ENCODE measurements at places on chromosomes 12 and 14.
A peak's percentile ranks its signal among the peaks of the same experiment; 100 is the strongest.

- peak; percentile 69 for DNase-seq
Measured at GRCh38 chr14:22882529-22883172, 371 bp upstream of the REM2 start.

- DNase-seq, result peak; percentile 16
Measured at GRCh38 chr12:98646294-98647090, 1.4 kb downstream of the APAF1 start.

DNA sequence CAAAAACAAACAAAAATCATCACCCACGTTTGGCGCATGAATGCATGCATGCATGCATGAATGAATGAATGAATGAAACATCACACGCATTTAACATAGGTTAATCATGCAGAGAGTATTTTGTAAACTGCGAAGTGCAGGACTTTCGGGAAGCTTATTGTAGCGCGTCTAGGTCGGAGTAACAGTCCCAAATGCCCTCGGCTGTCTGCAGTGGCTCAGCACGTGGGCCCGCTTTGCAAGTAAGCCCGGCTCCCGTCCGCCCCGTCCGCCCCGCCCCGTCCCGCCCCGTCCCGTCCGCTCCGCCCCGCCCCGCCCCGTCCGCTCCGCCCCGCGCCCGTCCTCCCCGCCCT is 263 bp upstream of the IFT81 start:
- DNase-seq, result no peak

DNA sequence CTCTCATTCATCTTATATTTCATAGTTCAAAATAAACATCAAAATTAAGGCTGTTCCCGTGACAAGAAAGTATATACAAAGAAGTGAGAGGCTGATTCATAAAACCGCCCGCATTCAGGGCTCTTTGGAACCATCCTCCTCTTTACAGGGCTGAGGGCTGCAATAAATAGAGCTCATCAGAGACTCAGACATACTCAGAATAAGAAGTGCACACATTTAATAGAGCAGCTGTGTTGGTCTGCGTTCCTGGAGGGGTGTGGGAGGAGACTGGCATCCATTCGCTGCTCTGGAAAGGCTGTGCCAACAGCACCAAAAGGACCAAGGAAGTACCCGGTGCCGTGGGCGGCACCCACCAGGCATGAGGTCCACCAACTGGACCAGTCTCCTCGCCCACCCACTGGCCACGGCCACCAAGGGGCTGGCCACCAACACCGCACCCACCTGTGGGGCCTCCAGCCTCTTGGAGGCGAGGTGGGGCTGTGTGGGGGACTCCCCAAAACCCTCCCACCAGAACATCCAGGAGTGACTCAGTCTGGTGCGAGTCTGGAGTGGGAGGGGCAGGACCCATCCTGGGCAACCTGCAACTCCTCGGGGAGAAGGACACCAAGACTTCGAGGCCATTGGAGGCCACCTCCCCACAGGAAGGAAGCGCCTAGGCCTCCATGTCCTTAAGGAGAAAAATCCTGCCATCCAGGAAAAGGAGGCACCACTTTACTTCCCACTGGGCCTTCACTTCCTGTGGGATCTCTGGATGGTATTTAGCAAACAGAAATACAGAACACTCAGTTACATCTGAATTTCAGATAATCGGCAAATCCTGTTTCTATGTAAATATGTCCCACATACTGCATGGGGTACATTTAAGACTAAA is 32.7 kb downstream of the VCPKMT start:
- no peak for DNase-seq

DNA sequence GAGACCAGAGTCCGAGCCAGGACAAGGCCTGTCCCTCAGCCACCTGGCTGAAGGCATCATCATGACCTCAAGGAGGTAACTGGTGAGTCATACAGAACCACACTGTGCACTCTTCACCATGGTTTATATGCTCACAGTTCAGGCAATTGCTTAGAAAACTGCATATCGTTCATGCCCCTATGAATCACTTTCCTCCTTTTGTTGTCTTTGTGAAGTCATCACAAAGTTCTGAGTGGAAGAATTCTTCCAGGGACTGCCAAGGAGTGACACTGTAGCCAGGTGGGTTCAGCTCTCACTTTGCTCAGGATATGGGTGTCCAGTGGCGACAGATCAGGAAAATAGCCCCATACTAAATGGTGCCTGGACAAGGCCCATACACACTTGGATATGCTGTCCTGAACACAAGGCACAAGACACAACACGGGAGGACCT is 92.5 kb downstream of the DPF3 start:
- peak; percentile 56 for DNase-seq

DNA sequence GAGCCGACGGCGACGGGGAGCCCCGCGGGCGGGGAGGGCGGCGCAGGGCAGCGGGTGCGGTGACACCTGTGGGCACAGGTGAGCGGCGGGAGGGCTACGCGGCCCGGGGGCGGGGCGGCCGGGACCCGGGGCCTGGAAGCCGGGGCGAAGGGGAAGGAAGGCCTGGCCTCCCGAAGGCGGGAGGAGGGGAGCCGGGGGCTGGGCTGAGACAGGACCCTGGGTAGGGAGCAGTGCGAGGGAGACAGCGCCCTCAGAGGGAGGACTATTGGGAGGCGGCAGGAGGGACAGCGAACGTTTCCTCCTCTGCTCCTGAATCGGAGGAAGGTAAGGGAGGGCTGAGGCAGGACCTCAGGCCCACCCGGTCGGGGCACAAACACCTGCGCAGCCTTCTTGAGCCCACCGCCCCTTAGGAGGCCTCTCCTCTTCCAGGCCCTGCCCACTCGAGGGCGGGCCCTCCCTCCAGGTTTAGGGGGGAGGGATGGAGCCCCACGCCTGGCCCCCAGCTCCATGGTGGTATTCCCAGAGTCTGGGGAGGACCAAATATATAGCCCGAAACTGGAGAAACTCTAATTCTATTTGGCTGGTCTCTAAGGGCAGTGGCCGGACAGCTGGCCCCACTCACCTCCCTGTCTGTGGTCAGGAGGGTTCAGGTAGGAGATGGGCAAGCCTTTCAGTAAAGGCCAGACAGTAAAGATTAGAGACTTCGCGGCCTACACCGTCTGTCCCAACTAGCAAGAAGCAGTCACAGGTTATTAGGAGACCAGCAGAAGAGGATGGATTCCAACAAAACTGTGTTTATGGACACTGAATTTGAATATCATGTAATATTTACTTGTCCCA is 509 bp downstream of the PLEKHG6 start:
- DNase-seq, result no peak

DNA sequence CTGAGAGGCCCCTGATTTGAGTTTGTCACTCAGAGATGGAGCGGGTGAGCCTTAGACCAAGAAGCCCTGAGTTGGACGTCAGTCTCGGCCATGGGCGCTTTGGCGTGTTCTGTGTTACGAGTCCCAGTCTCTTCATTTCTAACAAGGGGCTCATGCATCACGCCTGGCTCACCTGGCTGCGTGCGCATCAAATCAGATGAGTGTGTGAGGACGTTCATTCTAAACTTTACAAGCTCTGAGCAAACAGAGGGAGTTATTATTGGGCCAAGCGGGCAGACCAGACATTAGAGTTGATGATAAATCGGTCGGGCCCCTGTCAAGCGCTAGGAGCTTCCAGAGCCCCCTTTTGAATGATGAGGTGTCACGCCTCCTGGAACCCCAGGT is 117.2 kb downstream of the CALM1 start:
- DNase-seq, result no peak

DNA sequence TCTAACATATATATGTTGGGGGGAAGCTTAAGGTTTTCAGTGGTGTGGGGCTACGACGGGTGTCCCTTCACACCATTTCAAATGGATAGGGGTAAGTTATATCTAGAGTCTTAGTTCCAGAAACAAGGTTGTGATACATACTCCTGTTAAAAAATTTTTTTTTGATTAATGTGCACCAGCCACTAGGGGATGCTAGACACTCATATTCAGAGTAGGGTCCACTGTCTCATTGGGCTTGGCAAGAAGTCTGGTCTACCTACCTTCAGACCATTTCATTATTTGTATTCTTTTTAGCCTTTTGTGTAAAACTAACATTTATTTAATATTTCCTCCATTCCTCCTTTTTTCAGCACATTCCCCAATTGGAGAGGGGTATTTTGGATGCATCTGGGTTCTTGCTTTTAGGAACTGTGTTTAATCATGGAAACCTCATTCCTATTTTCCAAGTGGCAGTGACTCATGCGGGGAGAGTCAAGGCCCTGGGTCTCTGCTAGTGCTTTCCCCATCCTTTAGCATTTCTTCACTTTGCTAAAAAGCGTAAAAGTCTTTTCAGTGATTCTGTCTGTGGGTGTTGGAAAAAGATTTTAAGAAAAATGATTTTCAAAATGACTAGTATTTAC is 33.4 kb downstream of the ANO4 start:
- DNase-seq, result peak; percentile 23

DNA sequence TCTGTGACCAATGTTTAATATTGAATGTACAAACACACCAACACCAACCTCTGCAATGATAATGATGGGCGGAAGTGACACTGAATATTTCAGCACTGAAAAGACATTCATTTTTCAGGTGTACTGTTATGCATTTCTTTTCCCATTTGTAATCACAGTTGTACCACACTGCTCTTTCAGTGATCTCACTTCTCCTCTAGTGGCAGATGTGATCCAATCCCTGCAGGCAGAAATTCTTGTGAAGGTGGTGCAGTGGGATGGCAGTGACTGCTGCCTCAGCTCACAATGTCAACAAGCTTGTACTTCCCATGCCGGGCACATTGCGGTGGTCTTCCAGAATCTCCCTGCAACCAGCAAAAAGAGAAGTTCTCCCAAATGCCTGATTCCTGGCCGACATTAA is 23.0 kb upstream of the ERGIC2 start:
- peak; percentile 24 for DNase-seq

DNA sequence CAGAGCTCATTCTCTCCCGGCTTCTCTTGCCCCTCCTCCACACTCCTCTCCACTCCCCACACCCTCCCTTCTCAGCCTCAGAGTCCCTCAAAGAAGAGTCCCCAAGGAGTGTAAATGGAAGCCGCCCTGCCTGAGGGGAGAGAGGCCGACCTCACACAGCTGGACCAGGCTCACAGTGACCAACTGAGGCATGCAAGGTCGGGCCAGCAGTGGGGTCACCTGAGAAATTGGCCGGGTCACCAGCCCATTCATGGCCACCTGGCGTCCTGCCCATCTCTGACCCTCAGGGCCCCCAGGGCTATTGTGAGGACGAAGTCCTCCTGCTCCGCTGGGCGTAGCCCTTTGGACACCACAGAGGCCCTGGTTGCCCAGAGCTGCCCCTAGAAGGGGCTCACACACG is 49.5 kb upstream of the NUAK1 start:
- no peak for DNase-seq

DNA sequence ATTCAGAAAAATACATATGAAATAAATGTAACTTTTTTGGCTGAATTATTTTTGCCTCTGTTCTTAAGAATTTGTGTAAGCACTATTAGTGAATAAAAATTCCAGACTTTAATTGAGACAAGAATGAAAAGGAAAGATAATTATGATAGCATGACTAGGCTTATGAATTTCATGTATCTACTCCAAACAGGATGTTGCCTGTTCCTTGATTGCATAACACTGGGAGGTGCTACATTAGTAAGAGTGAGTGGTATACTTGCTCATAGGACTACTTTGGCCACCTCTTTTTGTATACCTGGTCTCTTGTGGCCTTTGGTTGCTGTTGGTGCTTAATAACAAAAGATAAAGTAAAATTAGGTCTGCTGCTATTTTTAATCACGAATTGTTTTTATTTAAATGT is 112.8 kb downstream of the NAV3 start:
- peak; percentile 16 for DNase-seq

DNA sequence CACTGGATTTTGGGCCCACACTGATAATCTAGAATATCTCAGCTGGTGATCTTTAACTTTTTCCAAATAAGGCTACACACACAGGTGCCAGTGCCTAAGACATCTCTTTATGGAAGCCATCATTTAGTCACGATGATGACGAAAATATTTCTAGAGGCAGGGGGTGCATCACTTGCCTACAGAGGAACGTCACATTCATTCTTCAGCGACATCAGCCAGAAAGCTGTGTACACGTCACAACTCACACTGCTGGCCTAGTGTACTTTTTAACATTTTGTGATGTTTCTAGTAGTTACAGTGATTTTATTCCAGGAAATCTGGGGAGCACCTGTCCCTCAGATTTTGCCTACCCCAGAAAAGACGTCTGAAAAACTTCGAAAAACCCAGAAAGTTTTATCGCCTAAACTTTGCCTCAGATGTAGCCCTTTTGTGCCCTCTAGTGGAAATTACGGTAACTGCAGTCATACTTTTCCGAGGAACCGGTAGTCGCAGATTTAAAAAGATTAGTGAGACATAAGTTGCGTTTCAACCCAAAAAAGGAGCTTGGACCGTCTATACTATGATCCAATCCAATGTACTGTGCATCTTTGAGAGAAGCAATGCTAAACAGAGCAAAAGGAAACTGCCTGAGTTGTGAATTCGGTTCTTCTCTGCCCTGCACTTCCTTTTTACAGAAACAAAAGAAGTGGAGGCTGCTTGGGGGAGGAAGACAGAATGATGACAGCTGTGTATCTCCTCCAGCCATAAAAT is 64.3 kb upstream of the STON2 start:
- peak; percentile 46 for DNase-seq
